Astrocyte of the hippocampus (primary cell): ENCODE measurements at places on chromosomes 4 and X.

- no peak for DNase-seq
Measured at GRCh38 chr4:109945056-109945455, 32.4 kb downstream of the EGF start.

DNA sequence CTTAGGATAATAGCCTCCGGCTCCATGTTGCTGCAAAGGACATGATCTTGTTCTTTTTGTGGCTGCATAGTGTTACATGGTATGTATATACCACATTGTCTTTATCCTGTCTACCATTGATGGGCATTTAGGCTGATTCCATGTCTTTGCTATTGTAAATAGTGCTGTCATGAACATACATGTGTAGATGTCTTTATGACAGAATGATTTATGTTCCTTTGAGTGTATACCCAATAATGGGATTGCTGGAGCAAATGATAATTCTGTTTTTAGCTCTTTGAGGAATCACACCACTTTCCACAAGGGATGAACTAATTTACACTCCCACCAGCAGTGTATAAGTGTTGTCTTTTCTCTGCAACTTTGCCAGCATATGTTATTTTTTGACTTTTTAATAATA lies 4.6 kb downstream of the RAB33B start:
- no peak for DNase-seq

- no peak for DNase-seq
Measured at GRCh38 chr4:102103368-102103767, 241.9 kb downstream of the SLC39A8 start.

- no peak for DNase-seq
Measured at GRCh38 chrX:78333521-78333920, 6.1 kb upstream of the CYSLTR1 start.

DNA sequence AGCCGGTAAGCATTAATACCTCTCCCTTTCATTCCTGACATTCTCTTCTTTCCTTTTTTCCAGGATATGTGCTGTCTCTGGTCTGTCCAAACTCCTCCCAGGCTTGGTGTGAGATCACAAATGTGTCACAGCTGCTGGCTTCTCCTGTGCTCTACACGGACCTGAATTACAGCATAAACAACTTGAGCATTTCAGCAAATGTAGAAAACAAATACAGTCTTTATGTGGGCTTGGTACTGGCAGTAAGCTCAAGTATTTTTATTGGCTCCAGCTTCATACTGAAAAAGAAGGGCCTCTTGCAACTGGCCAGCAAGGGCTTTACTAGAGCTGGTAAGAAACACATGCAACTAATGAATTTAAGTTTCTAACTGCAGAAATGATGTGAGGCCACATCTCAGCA lies 8.4 kb downstream of the NIPAL1 start:
- peak; percentile 65 for DNase-seq

DNA sequence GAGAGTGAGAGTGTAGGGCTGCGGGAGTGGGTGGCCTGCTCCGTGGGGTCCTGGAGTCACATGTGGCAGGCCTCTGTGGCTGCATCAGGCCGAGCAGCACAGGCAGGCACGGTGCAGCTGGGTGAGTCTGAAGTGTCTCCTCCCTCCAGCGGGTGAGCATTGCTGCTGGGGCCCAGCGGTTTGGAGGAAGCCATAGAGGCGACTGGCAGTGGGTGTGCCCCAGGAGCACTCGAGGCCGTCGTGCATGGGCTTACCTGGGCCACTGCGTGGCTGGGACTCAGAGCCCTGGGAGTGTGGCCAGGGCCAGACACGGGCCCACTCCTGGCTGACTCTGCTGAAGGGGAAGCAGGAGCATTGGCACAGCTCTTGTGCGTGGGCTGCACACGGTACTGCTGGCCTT lies 10.6 kb downstream of the ZNF185 start:
- no peak for DNase-seq

DNA sequence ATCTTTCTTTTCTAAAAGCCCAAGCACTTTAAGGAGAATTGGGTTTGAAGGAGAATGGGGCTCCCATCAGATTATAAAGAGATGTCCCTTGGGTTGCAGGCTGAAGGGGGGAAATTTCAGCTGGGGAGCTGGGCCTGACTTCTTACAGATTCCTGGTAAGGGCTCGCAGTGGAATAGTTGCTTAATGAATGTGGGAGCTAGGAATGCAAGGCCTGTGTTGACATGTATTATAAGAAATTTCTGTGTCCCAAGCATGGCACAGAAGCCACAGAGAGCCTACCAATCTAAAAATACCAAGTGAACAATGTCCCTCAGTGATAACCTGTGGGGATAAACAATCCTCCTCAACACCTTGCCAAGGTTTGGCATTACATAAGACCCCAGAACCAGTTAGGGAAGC lies 39.3 kb upstream of the WNK3 start:
- peak; percentile 4 for DNase-seq

GRCh38 chr4:96523611-96524010 lies 683.7 kb downstream of the PDHA2 start:
- no peak for DNase-seq

- no peak for DNase-seq
Measured at GRCh38 chr4:10158333-10158942, 41.8 kb upstream of the WDR1 start.

GRCh38 chr4:163624727-163625126 lies 130.2 kb downstream of the TMA16 start:
- DNase-seq = no peak
